ENCODE measurements at places on chromosomes 6 and 20.
A peak's percentile ranks its signal among the peaks of the same experiment; 100 is the strongest.

DNA sequence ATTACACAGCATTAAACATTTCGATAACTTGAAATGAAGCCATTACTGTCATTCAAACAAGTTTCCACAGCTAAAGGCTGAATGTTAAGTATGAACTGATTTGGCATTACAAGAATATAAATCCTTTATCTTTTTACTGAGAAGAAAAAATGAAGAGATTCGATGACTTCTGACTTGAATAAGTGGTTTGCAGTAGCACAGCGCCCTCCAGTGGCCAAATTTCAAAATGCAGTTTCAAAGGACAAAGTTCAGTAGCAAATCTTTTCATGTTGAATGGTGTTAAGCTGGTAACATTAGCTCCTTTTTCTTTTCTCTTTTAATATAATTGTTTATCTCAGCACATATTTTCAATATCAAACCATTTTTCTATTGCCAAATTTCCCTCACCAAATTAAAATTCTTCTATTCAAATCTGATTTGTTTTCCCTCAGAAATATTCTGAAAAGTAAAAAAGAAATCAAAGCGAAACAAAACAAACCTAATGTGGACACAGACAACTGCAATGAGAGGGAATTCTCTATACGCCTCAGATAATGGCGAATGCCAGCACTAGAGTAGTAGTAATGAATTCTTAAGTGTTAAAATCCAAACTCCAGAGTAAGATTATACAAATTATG is 145.7 kb downstream of the BTBD9 start:
- DNase-seq: peak; percentile 86

GRCh38 chr6:169184419-169184818 is 69.2 kb downstream of the THBS2 start:
- DNase-seq: no peak

DNA sequence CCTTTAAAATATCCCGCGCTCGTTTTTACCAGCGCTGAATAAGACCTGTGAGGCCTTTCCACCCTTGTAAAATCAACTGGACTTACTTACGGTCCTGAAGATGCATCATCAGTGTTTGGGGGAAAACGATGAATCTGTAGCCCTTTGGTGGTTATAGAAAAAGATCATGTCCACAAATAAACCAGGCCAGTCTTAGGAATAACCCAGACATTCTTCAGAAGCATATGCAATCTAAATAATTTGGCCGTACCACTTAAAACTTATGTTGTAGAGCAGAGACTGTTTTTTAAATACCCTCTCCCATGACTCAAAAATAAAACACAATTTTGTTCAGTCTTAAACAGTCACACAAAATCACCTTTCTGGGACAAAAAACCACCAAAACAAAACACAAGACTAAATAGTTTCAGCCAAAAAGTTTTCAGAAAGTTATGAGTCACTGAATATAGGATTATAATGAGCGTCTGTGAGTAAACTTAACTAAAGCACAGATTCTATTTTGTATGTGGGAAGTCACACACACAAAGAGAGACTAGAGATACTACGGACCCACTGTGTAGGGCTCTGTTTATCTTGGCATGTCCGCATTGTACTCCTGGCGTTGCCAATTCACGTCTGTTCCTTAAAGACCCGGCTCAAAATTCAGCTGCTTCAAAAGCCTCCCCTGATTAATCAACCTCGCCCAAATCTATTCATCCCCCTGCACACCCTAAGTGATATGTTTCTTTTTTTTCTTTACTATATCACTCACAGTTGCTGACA is 26.5 kb upstream of the SMOC2 start:
- no peak for DNase-seq

DNA sequence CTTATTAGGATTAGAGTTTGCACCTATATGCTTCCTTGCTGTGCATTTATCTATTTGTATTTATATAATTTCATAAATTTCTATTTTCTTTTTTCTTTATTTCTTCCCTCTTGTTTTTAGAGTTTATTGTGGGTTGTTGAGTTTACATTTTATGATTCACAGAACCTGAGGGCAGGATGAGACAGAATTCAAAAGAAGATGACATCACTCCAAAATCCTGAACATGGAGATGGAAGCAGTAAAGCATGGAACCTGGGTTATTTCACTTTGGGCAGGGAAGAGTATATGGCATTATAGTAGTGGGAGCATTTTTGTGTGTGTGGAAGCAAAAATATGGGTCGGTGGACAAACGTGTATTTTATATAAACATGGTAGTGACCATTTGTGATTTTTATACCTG is 157.5 kb downstream of the RFX6 start:
- no peak for DNase-seq

DNA sequence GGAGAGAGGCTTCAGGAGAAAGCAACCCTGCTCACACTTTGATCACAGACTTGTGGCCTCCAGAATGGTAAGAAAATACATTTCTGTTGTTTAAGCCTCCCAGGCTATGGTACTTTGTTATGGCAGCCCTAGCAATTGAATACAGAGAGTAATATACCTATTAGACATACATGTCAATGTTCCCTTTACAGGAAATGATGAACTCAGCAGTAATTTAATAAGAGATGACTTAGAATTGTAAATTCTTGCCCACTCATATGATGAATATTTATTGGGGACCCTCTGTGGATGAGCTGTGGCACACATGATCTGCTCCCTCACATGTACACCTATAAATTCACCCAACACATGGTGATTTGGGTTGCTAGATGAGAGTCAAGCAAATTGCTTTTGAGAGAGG is 20.4 kb upstream of the FOXA2 start:
- DNase-seq: no peak

Measured in suppressor macrophage treated with lipopolysaccharide for 1 hour (primary cell).